ENCODE measurements at places on chromosomes 4 and X. TPM values are rescaled to one million over a fixed set of nuclear protein-coding genes. Genes with fewer than 3 reads are reported as not detected.

The POU4F2 gene
- total RNA-seq, result not detected

DNA sequence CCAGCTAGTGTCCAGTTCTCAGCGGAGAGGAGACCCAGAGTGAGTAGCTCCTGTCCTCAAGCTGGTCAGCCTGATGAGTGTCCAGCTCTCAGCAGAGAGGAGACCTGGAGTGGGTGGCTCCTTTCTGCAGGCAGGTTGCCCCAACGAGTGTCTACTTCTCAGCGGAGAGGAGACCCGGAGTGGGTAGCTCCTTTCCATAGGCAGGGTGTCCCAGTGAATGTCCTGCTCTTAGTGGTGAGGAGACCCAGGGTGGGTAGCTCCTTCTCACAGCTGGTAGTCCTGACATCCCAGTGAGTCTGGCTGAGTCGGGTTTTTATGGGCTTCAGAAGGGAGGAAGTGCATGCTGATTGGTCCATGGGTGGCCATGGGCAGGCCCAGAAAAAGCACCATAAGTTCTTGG is 55.7 kb upstream of the NUDT6 start:
- no peak for DNase-seq
- H3K27me3 ChIP-seq, result no peaks in the 10 kb centered on the region
- H3K4me1 ChIP-seq, result no peaks in the 10 kb centered on the region
- no peak overlapping the region for H3K4me3 ChIP-seq
- peaks cover 29% of the 10 kb centered on the region for H3K36me3 ChIP-seq

The DKK2 gene
- total RNA-seq, result not detected

The DGAT2L6 gene
- not detected for total RNA-seq

GRCh38 chr4:54157606-54158005 is 57.6 kb downstream of the GSX2 start:
- H3K4me1 ChIP-seq, result no peaks in the 10 kb centered on the region
- no peak overlapping the region for H3K27ac ChIP-seq
- H3K36me3 ChIP-seq, result no peaks in the 10 kb centered on the region
- no peak for DNase-seq
- H3K27me3 ChIP-seq, result no peaks in the 10 kb centered on the region

The NXF3 gene
- not detected for total RNA-seq

GRCh38 chr4:71833232-71833900 is 49.5 kb upstream of the GC start:
- no peaks in the 10 kb centered on the region for H3K27me3 ChIP-seq
- no peak overlapping the region for H3K27ac ChIP-seq
- no peak overlapping the region for H3K4me3 ChIP-seq
- H3K4me1 ChIP-seq, result no peaks in the 10 kb centered on the region

The ARX gene
- total RNA-seq, result not detected

DNA sequence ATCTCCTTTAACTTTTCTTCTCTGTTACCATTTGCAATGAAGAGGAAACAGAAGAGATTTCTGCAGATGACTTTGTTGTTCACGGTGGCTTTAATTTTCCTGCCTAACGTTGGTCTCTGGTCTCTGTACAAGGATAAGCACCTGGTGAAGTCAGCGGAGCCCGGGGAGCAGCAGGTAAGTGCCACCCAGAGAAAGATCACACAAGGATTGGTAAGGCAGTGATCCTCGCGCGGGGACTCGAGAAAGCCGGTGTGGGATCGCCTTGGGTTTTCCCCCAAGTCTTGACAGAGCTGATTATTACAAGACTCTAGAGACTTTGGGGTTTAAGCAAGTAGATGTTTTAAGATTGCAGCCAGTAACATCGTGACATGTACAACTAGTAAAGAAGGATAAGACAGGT is 1.3 kb downstream of the GALNTL6 start:
- peaks cover 50% of the 10 kb centered on the region for H3K27me3 ChIP-seq
- no peak overlapping the region for H3K27ac ChIP-seq
- H3K36me3 ChIP-seq, result no peaks in the 10 kb centered on the region

The NCAPG gene
- 37.5 TPM for total RNA-seq

GRCh38 chrX:134736356-134736755 is 78.1 kb upstream of the PLAC1 start:
- DNase-seq, result no peak
- no peak overlapping the region for H3K27ac ChIP-seq
- H3K27me3 ChIP-seq, result no peaks in the 10 kb centered on the region

DNA sequence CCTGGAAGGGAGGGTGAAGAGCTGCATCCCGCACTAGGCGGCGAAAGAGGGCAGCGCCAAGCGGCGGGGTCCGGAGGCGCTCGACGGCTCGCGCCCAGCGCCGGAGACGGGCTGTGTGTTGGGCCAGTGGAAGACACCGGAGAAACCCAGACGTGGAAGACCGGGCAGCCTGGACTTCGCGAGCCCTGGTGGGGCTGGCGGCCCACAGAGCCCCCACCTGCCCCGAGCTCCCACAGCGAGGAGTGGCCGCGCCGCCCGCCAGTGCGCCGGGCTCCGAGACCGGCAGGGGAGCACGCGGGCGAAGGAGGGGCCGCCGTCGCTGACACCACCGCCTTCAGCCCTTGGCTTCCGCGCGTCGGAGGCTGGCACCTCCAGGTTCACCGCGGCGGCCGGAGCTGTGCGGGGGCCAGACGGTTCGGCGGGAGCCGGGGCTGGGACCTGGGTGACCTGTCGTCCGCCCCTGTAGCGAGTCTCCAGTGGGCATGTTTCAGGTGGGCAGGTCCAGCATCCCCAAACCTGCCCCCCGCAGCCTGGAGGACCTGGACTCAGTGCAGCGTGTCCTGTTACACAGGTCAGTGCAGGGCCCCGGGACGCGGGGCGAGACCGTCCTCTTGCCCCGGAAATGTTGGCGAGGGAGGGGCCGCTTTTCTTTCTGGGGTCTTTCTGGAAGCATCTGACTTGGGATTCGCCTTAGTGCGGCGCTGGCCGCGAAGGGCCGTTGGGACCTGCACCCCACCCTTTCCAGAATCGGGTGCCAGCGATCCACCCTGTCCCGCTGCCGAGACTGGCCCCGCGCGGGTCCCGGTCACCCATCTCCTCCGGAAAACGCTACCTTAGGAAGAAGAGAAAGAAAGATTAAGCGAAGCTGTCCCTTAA is 9.6 kb upstream of the INTU start:
- no peaks in the 10 kb centered on the region for H3K36me3 ChIP-seq
- peak overlapping the region; percentile 77 for H3K4me3 ChIP-seq
- DNase-seq, result peak; percentile 94
- no peaks in the 10 kb centered on the region for H3K4me1 ChIP-seq

DNA sequence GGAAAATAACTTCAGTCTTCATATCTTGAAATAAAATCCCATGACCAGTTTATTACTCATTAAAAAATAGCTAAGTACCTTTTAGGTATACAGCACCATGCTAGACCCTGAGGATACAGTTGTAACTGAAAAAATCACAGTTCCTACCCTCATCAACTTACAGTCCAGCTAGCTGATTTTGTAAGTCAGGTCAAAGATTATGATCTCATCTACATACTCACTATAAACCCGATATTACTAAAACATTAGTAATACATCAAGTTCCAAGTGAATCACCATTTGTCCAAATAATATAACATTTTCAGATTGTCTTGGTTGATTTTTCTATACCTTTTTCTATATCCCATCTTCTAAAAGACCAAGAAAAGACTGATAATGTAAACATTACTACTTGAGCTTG is 333.9 kb downstream of the INPP4B start:
- no peak overlapping the region for H3K4me3 ChIP-seq
- no peak for DNase-seq

DNA sequence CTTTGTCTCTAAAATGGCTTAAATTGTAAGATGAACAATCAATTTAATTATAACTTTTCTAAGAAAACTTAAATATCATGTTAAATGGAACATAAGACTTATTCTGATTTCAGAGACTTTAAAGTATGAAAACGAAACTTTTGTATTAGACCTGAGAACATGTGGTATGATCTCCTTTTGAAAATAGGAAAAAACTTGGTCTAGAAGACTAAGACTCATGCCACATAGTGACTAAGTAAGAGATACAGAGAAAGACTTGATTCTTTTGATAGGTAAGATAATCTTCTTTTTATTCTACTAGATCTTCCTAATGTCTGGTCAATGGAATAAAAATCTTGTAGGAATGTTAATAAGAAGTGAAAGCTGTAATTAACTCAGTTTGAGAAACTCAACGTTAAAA is 326.3 kb upstream of the GRIA3 start:
- no peak for DNase-seq
- no peak overlapping the region for H3K4me3 ChIP-seq
- no peaks in the 10 kb centered on the region for H3K36me3 ChIP-seq
- H3K27me3 ChIP-seq, result no peaks in the 10 kb centered on the region
- H3K4me1 ChIP-seq, result no peaks in the 10 kb centered on the region

- H3K27ac ChIP-seq, result no peak overlapping the region
- no peak overlapping the region for H3K4me3 ChIP-seq
- no peaks in the 10 kb centered on the region for H3K36me3 ChIP-seq
- H3K27me3 ChIP-seq, result no peaks in the 10 kb centered on the region
Measured at GRCh38 chrX:123311486-123311885, 127.4 kb downstream of the GRIA3 start.

- H3K27ac ChIP-seq, result no peak overlapping the region
- H3K36me3 ChIP-seq, result no peaks in the 10 kb centered on the region
- no peak overlapping the region for H3K4me3 ChIP-seq
- no peaks in the 10 kb centered on the region for H3K4me1 ChIP-seq
- no peaks in the 10 kb centered on the region for H3K27me3 ChIP-seq
- DNase-seq, result no peak
Measured at GRCh38 chrX:125340490-125340889, 20.8 kb downstream of the TEX13C start.

The WDFY3 gene
- total RNA-seq, result 102 TPM

DNA sequence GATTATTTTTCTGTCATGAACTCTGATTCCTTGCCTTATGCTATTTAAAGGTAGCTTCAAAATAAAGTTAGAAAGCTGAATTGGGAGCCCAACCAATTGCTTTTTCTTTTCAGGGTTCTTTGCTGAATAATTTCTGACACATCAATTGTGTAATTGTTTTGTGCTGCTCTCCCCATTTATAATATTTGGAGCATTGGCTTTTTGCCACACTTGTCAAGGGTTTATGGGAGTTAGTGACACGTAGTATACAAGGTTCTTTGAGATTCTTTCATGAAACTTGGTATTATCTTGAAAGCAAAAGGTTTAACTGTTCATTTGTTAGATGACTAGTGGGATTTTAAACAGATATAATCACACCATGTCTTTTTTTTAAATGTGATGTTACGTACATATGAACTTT is 80.9 kb downstream of the POLA1 start:
- no peaks in the 10 kb centered on the region for H3K4me1 ChIP-seq
- no peaks in the 10 kb centered on the region for H3K36me3 ChIP-seq
- no peak overlapping the region for H3K27ac ChIP-seq

The C1QTNF7 gene
- not detected for total RNA-seq

DNA sequence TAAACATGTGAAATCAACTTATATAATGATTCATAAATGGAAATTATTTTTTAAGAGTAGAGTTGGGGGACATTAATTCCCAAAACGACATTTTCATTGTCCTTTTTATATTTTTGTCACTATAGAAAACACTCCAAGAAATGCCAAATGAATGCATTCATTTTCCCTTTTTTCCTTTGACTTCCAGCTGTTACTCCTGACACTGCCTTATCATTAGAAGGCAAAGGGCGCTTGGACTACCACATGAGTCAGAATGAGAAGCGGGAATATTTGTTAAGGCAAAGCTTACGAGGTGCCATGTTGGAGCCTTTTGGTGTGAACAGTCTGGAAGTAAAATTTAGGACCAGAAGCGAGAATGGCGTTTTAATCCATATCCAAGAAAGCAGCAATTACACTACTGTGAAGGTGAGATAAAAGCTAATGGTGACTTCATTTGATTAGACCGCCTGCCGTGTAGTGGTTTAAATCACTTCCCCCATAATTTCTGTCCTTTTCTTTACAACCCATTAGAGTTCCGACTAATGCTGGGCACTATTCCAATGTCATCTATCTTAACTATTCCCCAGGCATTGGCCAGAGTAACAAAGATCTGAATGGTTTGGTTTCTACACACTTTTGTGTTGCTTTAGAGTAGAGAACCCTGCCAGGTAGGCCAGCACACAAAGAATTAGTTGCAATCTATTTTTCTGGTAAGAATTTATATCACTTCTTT is 166.7 kb downstream of the FAT4 start:
- no peaks in the 10 kb centered on the region for H3K4me1 ChIP-seq
- H3K4me3 ChIP-seq, result no peak overlapping the region
- no peaks in the 10 kb centered on the region for H3K36me3 ChIP-seq

- no peak overlapping the region for H3K4me3 ChIP-seq
- H3K27me3 ChIP-seq, result no peaks in the 10 kb centered on the region
- no peak overlapping the region for H3K27ac ChIP-seq
- DNase-seq, result peak; percentile 78
Measured at GRCh38 chrX:40950546-40950945, 134.7 kb upstream of the USP9X start.

The IL13RA1 gene
- 27.8 TPM for total RNA-seq

DNA sequence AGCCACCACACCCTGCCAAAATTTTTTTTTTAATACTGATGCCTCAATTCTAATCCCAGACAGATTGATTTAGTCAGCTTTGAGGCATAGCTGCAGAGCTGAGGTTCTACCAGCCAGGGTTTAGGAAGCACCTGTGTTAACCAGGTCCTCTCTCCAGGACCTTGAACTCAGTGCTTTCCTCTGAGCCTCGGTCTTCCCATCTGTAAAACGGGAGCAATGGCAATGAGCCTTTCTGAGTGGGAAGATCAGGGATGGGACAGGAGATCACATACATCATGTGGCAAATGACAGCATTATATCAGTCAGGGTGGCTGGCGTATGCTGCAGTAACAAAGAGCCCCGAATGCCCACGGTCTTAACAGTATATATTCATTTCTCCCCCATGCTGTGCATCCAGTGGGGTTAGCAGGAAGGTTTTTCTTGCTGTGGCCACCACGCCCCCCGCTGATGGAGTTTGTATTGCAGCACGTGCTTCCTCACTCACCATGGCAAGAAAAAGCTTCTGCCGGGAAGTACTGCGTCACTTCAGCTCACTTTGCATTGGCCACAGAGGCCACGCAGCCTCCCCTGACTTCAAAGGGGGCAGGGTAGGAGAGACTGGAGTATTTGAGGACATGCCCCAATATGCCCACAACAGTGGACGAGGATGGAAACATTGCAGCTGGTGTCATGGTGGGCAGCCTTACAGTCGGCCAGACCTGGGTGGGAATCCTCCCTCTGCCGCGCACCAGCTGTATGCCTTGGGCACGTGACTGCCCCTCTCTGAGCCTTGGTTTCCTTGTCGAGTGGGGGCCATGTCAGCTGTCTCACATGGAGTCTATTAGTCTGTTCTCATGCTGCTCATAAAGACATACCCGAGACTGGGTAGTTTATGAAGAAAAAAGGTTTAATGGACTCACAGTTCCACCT is 24.1 kb upstream of the MRFAP1 start:
- peaks cover 16% of the 10 kb centered on the region for H3K36me3 ChIP-seq
- DNase-seq, result no peak
- no peak overlapping the region for H3K27ac ChIP-seq
- H3K4me3 ChIP-seq, result no peak overlapping the region

DNA sequence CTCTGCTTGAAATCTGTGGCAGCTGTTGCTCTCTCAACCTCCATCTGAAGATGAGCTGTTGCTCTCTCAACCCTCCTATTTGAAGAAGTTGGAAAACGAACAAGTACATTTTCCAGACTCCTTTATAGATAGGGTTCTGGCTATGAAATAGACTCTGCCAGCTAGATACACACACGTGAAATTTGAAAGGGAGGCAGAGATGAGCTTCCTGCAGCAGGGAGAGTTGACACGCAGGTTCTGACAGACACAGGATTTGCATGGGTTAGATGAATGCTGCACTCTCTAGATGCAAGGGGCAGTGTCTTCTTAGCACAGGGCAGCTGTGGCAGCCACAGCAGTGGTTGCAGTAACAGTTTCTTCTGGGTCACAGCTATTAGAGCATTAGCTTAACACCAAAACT is 8.0 kb upstream of the PYURF start:
- H3K4me3 ChIP-seq, result no peak overlapping the region
- H3K27me3 ChIP-seq, result no peaks in the 10 kb centered on the region
- H3K36me3 ChIP-seq, result no peaks in the 10 kb centered on the region
- no peak for DNase-seq
- H3K4me1 ChIP-seq, result no peaks in the 10 kb centered on the region
- no peak overlapping the region for H3K27ac ChIP-seq
